ENCODE measurements at places on chromosomes 4 and X.

DNA sequence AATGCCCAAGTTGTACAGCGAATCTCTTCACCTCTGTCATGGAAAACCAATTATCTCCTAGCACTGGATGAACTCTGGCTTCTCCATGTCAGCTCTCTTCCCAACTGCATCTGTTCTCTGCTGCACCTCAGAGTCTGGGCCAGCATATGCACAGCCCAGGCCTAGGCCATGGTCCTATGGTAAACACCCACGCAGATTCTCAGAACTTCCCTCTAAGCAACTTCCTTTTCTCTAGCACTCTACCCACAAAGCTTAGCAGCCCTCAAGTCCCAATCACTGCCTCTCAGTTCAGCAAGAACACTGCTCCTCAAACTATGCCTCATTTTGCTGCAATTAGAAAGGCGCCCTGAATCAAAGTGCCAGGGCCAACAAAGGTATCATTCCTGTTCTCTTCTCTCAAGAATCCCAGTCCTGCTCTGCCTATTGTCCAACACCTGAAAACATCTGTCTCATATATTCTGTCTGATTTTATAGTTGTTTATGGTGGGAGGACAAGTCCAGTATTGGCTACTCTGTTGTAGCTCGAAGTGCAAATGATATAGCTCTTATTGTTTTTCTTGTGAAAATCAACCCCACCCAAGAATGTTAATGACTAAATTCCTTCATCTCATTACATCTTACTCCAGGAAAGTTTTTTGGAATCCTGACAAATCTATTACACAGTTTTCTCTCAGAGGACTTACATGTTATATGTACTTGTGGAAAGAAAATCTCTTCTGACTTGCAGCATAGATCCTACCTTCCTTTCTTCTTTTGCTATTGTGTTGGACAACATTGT lies 85.4 kb downstream of the DCHS2 start:
- DNase-seq = no peak

DNA sequence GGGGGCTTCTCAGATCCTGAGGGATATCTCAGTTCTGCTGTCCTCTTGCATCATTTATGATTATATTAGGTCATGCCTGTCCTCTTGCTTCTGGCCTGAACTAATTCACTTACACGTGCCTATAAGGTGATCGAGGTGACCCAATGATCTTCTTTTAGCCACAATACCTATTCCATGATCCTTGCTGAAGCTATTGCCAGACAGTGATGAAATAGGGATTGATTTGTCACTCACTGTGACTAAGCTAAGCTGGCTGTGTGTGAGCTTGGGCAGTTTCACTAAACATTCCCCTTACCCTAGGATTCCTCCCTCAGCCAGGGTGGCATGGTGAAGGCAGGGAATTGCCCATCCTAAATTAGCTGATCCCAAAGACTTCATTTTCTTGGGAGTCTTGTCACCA lies 19.0 kb downstream of the HADH start:
- DNase-seq = no peak

DNA sequence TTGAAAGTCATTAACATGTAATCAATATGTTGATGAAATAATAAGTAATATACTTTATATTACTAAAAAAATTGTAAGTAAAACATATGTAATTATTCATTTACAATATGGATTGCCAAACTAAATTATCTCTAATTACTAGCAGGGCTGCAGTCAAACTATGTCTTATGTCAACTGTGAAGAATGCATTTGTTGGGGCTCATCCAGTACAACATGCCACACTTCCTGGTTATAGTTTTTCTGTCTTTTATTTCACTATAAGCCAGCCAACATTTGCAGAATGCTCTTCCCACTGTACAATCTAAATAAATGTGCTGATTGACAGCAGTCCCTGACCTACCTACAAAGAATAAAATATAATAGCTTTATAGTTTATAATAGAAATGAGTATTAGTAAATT lies 975.4 kb upstream of the NDST4 start:
- DNase-seq = no peak

GRCh38 chr4:165150545-165150944 lies 37.9 kb upstream of the TMEM192 start:
- DNase-seq = no peak

- no peak for DNase-seq
These were observed 1341.7 kb downstream of the PCDH7 start for GRCh38 chr4:32061916-32062315.

GRCh38 chrX:69988955-69989394 lies 60.8 kb downstream of the AWAT2 start:
- DNase-seq = no peak

GRCh38 chr4:60216752-60217151 lies 983.4 kb upstream of the ADGRL3 start:
- no peak for DNase-seq

Measured in spinal cord (tissue), 10 donors.